ENCODE measurements at places on chromosomes 5 and 9. TPM values are rescaled to one million over a fixed set of nuclear protein-coding genes. Genes with fewer than 3 reads are reported as not detected.

Gene PPIC
- total RNA-seq, result 26.0 TPM

Gene RASEF
- total RNA-seq, result 14.1 TPM

Gene NDUFB6
- total RNA-seq, result 39.8 TPM

Gene GLRA1
- total RNA-seq, result not detected

Gene MACIR
- total RNA-seq, result 14.0 TPM

Gene IFNA10
- total RNA-seq, result not detected

Gene CER1
- total RNA-seq, result not detected

Gene CCNI2
- total RNA-seq, result 0.36 TPM

Gene FGF1
- not detected for total RNA-seq

Gene ZBTB34
- 21.5 TPM for total RNA-seq

Gene PCDHGA2
- 0.72 TPM for total RNA-seq

Gene MARVELD2
- 71.6 TPM for total RNA-seq

Gene CMBL
- total RNA-seq, result 10.0 TPM

Gene SLC24A2
- 0.02 TPM for total RNA-seq
